Stimulated activated CD4-positive, alpha-beta T cell treated with anti-CD3 and anti-CD28 coated beads, Interleukin-12 subunit alpha, Interleukin-12 subunit beta, amount 100 ng/mL, for 4 hours (primary cell): ENCODE measurements at places on chromosomes 4 and X.

DNA sequence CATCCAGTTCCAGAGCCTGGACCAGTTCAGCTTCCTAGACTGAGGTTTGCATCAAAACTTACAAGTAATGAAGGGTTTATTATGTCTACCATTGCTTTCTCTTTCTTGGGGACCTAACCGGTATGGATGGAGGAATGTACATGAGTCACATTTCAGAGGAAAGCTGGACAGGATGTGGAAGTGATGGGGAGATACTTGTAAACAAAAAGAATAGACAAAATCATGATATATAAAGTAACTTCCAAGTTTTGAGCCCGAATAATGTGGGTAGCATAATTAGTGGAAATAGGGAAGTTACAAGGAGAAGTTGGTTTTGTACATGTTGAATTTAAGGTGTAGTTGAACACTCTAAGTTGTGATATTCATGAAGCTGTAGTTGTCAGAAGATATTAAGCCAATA lies 15.0 kb downstream of the FNIP2 start:
- no peak for DNase-seq

DNA sequence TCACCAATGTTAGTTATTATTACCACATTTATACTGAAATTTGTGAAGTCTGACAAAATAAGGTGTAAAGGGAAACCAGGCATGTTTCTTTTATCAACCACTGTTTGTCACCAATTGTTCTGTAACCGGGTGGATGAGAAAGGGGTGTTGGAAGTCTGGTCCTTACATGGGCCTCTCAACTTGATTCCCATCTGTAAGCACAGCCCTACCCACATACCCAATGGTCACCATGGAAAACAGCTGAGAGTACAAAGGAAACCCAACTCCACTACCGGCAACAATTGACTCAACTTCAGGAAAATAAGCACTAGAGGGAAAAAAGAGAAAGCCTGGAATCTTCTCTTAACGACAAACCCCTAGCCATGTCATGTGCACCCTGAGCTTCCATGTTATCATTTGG lies 70.8 kb upstream of the PTCHD1 start:
- DNase-seq, result no peak

GRCh38 chr4:15005474-15006115 lies 3.3 kb downstream of the CPEB2 start:
- DNase-seq, result no peak

- DNase-seq, result no peak
Measured at GRCh38 chr4:80033581-80033980, 39.4 kb downstream of the ANTXR2 start.

GRCh38 chr4:20983763-20984575 lies 283.7 kb downstream of the PACRGL start:
- no peak for DNase-seq
